ENCODE measurements at places on chromosomes 7 and 10. TPM values are rescaled to one million over a fixed set of nuclear protein-coding genes. Genes with fewer than 3 reads are reported as not detected.

FRAT1 gene
- total RNA-seq, result 1.6 TPM

CLRN3 gene
- not detected for total RNA-seq

GRCh38 chr7:151346470-151346769 lies 4.8 kb downstream of the NUB1 start:
- DNase-seq, result no peak

- no peak for DNase-seq
Observed at GRCh38 chr10:1644191-1644711, 93.1 kb downstream of the ADARB2 start.

DNA sequence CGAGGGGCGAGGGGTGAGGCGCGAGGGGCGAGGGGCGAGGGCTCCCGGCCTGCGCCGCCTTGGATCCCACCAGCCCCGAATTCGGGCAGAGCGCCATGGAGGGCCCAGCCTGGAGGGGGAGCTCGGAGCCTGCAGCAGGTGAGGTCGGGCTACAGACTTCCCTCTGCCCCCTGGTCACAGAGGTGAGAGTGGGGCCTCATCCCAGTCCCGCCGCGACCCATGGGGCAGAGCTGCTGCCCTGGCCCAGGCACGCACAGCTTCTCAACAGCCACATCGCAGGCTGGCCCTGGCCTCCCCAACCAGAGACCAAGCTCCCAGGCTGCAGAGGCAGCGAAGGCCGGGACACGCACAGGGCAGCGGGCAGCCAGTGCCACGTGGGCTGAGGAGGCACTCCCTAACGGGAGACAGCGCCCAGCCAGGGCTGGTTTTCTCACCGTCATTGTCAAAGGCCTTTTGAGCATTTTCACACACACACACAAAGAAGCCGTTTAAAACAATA lies 191.8 kb downstream of the PTPRN2 start:
- no peak for DNase-seq

Data from cardiac septum (tissue), 1 donor.